ENCODE measurements at places on chromosomes 1 and 21.

- peak; percentile 63 for DNase-seq
Observed at GRCh38 chr1:93079685-93080141, 630 bp downstream of the MTF2 start.

DNA sequence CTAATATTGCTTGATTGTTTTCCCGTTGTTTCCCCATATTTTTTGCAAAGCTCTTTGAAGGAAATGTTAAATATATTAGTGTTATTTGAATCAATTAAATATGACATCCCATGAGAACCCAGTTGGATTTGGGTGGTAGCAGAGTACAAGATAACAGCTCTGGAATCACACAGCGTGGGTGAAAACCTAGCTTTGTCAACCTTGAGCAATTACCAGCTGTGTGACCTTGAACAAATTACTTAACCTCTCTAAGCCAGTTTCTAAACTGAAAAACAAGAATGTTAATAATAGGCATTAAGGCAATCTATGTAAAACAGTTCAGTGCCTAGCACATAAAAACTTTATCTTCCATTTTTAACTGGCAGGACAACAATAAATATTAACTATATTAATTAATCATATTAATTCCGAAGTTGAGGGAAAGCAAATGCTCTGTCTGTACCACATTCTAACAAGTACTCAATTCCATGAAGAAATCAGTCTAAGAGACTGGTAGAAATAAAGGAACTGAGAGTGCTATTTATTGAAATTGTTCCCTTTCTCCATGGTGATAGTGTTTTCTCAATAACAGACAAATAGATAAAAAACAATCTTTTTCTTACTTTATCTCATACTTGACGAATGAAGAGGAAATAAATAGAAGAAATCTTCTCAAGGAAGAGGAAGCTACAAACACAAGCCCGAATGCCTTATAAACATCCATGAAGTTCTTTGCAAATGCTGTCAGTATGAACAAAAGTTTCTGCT lies 27.0 kb downstream of the DNASE2B start:
- DNase-seq = no peak

DNA sequence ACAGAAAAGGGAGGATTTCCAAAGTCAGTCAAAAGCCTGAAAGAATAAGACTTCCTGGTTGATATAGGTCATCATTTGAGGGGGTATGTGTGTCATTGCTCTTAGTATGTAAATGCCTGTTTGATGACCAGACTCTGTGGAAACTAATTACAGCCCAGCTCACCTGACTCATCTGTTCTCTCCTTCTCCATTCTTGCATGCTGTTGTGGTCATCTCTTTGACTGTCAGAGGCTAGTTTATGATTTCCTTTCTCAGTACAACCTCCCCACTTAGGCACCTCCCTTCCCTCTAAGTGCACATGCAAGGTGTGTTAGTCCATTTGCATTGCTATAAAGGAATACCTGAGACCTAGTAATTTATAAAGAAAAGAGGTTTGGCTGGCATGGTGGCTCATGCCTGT lies 2.4 kb upstream of the C1orf116 start:
- DNase-seq = no peak

DNA sequence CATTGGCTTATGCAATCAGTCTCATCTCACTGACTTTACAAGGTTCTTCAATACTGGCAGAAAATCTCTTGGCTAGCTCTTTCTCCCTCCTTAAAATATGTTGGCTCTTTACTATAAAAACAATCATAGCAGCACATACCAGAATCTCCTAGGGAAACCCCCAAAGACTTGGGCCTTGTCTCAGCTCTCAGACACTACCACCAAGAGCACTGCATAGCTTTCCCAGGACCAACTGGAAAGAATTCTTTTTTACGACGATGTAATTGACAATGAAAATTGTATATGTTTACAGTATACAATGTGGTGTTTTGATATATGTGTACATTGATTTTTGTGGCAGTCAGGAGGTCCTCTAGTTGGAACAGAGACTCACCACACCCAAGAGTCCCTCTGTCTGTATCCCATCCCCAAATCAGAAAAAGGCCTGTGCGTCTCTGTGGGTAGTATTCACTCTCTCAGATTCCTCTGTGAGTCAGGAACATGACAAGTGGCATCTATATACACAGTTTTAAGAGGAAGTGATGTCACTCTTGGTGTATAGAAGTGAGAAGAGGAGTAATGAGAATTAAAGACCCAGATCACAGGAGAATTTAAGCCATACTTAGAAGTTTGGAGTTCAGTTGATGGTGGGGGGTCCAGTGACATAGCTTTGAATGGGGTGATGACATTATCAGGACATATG lies 21.1 kb downstream of the SMAP2 start:
- no peak for DNase-seq

DNA sequence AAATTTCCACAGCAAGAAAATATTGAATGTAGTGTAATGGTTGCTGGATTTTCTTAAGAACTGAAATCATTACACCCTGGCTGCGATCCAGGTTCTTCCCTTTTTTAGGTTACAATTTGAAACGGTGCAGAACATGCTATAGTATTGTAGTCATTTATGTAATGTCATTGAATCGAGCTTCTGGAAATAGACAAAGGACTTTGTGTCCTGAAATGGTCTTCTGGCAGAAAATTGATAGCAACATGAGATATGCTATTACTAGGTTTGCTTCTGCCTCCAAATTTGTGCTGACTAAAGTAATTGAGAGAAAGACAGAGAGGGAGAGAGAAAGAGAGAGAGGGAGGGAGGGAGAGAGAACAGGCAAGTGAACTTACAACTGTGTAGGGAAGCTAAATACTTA lies 146.2 kb upstream of the NFIA start:
- DNase-seq = no peak

DNA sequence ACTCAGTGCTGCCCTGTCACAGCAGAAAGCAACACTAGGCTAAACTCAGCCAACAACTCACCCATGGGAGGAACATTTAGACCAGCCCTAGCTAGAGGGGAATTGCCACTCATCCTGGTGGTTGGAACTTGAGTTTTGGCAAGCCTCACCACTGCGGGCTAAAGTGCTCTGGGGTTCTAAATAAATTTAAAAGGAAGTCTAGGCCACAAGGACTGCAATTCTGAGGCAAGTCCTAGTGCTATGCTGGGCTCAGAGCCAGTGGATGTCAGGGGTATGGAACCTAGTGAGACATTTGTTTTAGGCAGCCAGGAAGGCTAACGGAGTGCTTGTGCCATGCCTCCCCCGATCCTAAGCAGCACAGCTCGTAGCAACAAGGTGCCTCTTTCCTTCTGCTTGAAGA lies 78.0 kb downstream of the RGS13 start:
- DNase-seq = no peak

GRCh38 chr1:35190784-35191183 lies 2.2 kb downstream of the SFPQ start:
- no peak for DNase-seq

GRCh38 chr21:32378956-32379355 lies 13.9 kb downstream of the URB1 start:
- no peak for DNase-seq

GRCh38 chr1:210527091-210527490 lies 198.4 kb downstream of the HHAT start:
- no peak for DNase-seq

GRCh38 chr1:11675325-11675724 lies 5.6 kb downstream of the MAD2L2 start:
- no peak for DNase-seq

DNA sequence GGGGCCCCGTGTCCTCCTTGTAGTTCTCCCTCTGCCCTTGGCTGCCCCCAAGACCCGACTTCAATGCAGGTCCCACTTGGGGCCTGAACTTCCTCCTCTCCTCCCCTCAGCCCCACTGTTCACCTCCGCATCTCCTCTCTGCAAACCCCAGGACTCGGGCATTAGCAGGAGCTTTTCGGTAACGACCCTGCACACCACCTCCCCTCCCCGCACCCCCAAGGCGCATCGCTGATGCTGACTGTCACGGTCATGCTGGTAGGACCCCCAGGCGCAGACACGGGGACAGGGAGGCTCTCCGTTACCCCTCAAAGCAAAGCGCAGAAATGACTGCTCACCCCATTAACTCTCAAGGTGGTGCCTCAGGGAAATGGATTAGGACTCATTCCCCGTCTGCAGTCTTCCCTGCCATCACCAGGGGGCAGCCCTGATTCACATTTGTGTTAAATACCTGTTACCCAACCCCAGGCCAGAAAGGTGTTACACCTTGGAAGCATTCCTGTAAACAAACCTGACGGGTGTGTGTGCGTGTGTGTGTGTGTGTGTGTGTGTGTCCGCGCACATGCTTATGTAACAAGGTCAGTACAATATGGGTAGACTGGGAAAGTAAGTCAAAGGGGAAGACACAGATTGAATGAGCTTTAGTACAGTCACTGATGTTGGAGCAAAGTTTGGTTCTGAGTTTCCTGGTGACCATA lies 6.4 kb upstream of the GUCA2B start:
- peak; percentile 88 for DNase-seq

GRCh38 chr1:207504438-207504837 lies 8.5 kb downstream of the CR1 start:
- DNase-seq = no peak

- DNase-seq = no peak
Observed at GRCh38 chr1:87113313-87113712, 198.9 kb downstream of the HS2ST1 start.

- DNase-seq = no peak
Observed at GRCh38 chr1:29849991-29850757, 613.9 kb downstream of the PTPRU start.

- no peak for DNase-seq
Observed at GRCh38 chr1:193626695-193627094, 440.3 kb upstream of the B3GALT2 start.

DNA sequence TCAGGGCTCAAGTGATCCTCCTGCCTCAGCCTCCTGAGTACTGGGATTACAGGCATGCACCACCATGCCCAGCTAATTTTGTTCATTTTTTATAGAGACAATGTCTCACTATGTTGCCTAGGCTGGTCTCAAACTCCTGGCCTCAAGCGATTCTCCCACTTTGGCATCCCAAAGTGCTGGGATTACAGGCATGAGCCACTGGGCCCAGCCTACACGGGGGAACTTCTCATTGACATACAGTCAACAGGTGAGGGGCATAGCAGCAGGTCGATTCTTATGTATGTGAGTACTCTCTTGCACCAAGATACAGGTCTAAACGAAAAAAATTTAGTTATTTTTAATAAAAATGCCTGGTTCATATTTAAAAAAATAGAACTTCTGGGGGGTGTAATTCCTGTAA lies 39.5 kb upstream of the HHAT start:
- DNase-seq = no peak

DNA sequence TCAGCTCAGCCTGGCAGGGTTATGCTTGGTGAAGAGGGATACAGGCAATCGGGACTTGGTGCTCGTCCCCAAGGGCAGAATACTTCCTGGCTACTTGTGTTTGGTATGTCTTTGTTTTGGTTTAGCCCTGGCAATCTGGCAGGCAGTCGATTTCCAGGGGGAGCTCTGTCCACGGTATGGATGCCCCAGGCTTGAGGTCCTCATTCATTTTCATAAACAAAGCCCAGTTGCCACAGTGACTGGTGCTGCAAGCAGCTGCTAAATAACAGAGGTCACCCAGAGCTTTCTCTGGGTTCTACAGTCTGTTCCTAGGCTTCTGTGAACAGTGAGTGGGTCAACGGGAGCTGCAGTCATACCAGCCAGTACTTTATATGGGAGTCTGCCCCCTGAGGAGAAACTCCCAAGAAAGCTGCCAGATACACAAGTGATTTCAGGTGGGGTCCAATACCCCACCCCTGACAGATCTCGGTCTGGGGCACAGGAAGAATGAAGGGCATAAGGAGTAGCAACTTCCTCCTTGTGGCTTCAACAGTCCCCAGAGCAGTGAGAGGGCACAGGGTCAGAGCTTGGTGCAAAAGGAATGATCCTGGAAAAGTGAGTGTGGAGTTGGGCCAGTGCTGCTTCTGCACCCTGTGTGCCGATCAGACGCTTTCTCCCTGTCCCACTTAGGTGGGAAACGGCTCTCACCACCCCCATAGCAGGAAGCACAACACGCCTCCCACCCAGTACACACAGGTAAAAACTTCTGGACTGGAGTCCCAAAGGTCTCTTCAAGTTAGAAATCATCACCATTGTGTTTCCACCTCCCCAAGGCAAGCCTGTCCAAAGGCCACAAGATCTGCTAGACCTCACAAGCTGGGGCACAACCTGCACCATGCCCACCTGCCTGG lies 55.5 kb downstream of the TGFBR3 start:
- peak; percentile 37 for DNase-seq

GRCh38 chr1:183937611-183938010 lies 99.9 kb downstream of the COLGALT2 start:
- DNase-seq = no peak

DNA sequence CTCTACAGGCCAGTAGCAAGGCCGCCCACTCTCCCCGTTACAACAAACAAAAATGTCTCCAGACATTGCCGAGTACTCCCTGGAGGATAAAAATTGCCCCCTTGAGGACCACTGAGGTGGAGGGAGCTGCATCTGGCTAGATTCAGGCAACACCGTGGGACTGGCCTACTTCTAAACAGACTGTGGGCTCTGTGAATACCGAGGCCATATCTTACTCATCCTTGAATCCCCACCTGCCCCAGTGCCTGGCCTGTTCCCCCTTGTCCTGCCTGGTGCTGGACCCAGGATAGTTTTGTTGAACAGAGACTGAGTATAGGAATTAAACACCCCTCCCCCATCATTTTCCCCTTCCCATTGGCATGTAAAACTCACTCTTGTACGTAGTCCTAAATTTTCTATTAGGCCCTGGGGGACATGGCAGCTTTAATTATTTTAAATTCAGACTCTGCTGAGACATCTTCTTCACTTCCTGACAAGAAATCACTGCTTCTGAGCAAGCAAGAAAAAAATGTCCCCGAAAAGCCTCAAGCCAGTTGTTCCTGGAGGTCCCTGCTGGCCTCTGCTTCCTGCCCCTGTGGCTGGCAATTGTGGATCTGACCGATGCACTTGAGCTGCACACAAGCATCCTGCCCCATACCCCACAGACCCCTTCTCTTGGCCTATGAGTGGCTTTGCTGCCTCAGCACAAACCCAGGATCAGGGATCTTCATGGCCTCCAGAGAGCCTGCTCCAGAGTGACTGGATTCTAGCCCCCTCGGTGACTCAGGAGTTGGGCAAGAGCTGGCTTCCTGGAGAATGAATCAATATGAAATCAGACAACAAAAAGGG lies 111.0 kb downstream of the ACTL8 start:
- DNase-seq = no peak

DNA sequence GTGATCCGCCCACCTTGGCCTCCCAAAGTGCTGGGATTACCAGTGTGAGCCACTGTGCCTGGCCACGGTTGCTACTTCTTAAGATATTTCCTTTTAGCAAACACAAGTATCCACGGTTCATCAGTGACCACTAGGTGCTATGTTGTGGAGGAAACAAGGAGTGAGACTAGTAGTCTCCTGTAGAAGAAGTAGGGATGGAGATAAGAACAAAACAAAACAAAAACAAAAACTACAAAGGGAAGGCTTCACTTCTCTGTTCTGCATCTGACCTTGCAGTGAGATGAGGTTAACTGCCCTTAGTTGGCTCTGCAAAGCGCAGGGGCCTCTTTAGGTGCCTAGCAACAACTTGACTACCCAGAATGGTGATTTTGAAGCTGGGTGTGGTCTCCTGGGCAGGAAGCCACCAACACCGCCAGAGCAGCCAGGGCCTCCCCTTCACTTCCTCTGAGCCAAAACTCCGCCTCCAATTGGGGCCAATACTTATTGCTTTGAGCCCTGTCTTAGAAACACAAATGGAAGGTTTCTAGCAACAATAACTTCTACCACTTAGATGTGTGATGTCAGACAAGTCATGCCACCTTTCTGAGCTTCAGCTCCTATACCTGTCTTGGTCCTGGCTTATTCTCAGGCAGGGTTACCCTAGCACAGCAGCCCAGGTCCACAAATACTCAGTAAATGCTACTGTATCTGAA lies 12.8 kb upstream of the CDC42 start:
- DNase-seq = peak; percentile 85

All from large intestine (tissue), 12 donors.